Esophagus muscularis mucosa (tissue), 4 donors: ENCODE measurements at places on chromosomes 13 and 19. TPM values are rescaled to one million over a fixed set of nuclear protein-coding genes. Genes with fewer than 3 reads are reported as not detected.

The ZNF600 gene
- 15.0 TPM for total RNA-seq

The LCP1 gene
- total RNA-seq, result 11.9 TPM

The KLK6 gene
- not detected for total RNA-seq

The ZNF57 gene
- 3.6 TPM for total RNA-seq

The ZNF700 gene
- 10.4 TPM for total RNA-seq

The BRME1 gene
- total RNA-seq, result 0.42 TPM

The PSG3 gene
- not detected for total RNA-seq

The ZBTB45 gene
- total RNA-seq, result 8.8 TPM

The ZNF211 gene
- total RNA-seq, result 12.5 TPM

The ATP12A gene
- total RNA-seq, result not detected

The ZNF529 gene
- 11.6 TPM for total RNA-seq

The TBC1D4 gene
- 21.7 TPM for total RNA-seq

The SWSAP1 gene
- total RNA-seq, result 0.66 TPM

The ZNF560 gene
- total RNA-seq, result not detected

GRCh38 chr19:49339301-49340068 is 4.3 kb downstream of the CD37 start:
- peak; percentile 93 for DNase-seq

DNA sequence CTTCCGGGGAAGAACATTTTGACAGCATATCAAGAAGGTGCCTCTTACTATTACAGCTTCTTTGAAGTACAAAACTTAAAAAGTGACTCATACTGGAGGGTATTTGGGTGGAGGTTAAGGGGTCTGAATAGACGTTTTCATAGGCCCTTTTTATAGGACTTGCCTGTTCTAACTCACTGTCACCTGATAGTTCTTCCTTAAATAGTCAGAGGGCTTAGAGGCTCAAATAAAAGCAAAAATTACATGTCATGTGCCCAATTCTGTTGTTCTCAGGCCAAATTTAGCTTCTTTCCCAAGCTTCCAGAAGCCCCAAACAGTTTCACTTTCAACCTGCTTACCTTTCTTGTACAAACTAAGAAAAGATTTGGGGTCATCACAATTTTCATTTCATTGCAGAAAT is 16.1 kb upstream of the SLC46A3 start:
- DNase-seq, result peak; percentile 29

DNA sequence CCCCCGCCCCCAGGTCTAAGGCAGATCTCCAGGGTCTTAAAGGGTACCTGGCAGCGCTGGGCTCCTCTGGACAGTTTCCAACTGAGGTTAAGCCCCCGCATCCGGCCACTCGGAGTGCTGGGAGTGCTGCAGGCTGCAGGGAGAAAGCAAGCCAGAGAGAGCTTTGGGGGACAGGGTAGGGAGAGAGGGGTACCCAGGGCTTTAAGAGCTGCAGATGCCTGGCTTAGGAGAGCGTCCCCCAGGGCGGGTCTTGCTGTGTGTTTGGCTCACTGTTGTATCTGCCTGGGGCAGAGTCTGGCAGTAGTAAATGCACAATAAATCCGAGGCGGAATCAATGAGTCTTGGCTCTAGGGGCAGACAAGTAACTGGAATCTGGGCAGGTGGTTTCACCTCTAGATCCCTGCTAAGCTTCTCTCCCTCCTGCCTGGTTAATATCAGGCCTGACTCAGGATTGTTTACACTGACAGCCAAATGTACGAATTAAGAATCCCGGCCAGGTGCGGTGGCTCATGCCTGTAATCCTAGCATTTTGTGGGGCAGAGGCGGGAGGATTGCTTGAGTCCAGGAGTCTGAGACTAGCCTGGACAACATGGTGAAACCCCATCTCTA is 798 bp upstream of the COX6B2 start:
- DNase-seq, result no peak

GRCh38 chr13:48625413-48626076 is 28.2 kb upstream of the CYSLTR2 start:
- peak; percentile 53 for DNase-seq

DNA sequence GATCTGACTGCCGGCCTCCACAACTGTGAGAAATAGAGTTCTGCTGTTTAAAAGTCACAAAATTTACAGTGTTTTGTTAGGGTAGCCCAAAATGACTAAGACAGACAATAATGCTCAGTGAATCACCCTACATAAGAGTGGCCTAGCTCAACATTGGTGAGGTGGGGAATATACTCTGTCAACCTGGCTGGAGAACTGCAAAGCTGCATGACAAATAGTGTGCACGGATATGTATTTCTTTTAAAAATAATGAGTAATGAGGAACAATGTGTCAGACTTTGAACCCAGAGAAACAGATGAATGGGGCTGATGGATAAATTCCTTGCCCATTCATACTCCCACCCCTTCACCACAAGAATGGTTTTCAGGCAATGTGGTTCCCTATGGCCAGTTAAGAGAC is 372.4 kb downstream of the SUCLA2 start:
- no peak for DNase-seq

DNA sequence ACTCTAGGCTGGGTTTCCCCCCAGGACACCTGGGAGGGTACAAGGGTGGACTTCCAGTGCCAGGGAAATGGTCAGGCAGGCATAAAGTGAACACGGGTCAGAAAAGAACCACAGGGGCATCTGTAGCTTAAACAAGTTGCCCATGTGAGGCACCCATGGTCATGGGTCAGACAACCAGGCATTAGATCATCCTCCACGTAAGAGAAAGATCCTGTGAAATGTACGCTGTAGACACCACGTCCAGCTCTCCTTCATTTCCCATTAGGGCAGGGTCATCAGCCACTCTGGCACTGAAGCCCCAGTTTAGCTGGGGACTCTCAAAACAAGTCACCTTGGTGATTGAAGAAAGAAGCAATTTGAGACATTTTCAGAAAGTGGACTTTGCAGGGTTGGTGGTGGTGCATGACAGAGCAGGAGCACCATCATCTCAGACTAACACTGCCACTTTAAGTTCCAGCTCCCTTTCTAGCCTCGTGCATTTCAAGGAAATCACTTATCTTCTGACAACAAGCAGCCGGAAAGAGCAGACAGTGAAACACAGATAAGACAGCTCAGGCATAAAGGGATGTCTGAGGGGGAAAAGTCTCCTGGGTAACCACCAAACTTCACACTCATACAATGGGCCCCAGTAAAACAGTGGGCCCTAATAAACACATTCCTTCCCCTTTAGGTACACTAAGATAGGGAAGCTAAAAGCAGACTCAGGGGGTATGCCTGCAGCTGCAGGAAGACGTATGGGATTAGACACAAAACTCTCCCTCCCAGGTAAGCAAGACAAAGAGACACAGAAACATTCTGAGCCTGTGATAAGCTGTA is 16.1 kb upstream of the SIGLEC6 start:
- DNase-seq, result no peak

DNA sequence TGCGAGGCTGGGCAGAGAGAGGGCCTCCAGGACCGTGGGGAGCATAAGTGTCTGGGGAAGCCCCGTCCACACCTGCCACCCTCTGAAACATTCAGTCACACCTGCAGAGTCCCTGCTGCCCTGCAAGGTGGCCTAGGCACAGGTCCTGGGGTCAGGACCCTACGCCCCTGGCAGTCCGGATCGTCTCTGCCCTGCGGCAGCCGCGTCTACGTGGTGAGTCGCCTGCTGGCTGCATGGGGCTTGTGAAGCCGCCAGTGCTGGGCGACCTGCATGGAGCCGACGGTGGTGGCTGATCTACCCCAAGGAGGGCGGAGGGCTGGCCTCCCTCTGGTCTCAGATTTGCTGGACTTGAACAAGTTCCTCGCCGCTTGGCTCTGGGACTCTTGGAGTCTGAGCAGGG is 13.0 kb downstream of the FZR1 start:
- DNase-seq, result no peak

DNA sequence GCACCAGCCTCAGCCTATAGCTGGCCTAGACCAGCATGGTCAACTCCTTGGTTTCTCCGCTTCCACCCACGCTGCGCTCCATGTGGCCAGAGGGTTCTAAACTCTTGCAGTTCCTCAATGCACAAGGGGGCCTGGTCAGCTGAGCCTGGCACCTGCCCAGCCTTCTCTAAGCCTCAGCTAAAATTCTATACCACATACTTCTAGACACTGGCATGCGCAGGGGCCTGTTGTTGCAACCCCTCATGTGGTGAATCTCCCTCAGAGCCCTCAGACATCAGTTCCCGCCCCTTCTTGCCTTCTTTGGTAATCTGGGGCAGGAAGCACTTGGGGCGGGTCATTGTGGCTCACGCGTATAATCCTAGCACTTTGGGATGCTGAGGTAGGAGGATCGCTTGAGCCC is 19.7 kb upstream of the LDLR start:
- DNase-seq, result no peak

- no peak for DNase-seq
Measured at GRCh38 chr19:35966771-35967170, 28.2 kb upstream of the SDHAF1 start.

- DNase-seq, result no peak
Measured at GRCh38 chr13:52862358-52863206, 14.1 kb upstream of the PCDH8 start.

GRCh38 chr13:91576590-91576989 is 178.2 kb downstream of the GPC5 start:
- DNase-seq, result no peak

- DNase-seq, result no peak
Measured at GRCh38 chr19:45746866-45747265, 13.6 kb downstream of the MEIOSIN start.

DNA sequence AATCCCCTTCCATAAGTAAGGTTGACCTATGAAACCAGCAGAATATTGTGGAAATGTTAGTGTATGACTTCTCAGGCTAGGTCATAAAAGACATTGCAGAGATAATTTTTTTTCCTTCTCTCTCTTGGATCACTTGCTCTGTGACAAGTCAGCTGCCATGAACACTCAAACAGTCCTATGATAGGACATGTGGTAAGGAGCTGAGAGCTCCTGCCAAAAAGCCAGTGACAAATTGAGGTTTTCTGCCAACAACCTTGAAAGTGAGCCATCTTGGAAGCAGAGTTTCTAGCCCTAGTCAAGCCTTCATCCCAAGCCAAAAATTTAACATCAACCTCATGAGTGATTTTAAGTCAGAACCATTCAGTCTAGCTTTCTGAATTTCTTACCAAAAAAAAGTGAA is 270.9 kb upstream of the NBEA start:
- DNase-seq, result no peak

DNA sequence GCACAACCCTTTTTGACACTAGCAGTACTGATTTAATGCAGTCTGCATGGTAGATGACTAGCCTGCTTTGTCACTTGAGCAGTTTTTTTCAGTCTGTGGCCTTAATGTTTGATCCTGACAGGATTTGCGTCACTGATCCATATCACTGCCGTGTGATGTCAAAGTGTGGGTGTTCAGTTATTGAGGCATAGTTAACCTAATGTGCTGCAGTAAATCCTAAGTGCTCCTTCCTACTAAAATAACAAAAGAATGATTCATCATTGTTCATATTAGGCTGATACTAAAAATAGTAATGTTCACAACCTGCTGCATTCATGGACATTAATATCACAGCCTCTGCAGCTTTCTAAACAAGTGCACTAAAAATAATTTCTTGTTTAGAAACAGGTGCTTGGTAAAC is 121.9 kb upstream of the MLNR start:
- no peak for DNase-seq

- DNase-seq, result no peak
Measured at GRCh38 chr19:43779147-43779819, 1.5 kb downstream of the KCNN4 start.

- DNase-seq, result no peak
Measured at GRCh38 chr13:36212789-36213188, 1.6 kb downstream of the SOHLH2 start.

GRCh38 chr13:50255639-50256038 is 240.4 kb downstream of the KCNRG start:
- no peak for DNase-seq

DNA sequence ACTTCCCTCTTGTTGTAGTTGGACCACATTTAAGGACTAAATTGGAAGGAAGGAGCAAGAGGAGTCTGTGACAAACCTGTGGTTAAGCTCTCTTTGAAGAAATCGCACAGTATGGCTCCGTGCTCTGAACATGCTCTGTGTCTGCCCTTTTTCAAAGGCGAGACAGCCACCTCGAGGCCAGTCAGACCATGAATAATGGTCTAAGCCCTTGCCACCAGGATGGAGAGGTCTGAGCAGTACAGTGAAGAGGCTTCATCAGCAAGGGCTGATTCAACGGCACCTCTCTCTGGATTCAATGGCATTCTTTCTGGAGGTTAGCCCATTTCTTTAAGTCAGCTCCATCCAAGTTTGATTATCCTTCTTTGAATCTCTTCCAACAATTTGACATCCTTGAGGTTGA is 30.9 kb downstream of the FAM216B start:
- no peak for DNase-seq

DNA sequence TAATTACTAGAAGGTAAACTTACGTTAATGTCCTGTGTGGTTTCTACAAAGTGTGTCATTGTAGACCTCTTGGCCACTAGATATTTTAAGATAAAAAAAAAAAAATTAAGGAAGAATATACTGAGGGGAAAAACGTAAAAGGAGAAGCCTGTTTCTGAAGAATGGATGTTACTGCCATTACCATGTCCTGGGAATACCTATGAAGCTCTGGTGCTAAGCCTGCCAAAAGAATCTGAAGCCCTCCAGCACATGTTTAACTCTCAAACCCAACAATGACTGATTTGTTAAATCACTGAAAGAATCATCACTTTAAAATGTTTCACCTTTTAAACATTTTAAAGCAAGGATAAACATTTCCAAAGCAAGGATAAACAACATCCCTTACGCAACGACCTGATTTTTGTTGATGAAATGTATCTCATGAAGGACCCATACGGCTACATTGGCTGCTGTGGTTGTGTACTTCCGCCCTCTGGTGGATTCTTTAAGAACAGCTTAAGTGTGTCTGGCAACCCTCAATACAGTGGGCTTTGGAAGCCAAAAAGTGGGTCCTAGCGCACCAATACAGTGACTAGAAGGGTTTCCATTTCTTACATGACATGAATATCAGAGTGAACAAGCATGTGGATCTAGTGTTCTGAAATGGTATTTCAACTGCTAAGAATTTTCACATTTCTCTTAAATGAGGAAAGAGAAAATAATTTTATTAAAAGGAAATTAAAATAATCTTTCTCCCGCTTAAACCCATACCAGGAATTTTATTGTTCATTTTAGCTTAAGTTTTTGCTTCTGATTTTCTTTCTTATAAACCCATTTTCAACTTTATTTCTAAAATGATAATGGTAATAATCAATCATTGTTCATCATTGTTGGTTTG is 74.5 kb upstream of the RAP2A start:
- no peak for DNase-seq

GRCh38 chr13:26679411-26680122 is 81.0 kb downstream of the GPR12 start:
- DNase-seq, result peak; percentile 29
